ENCODE measurements at places on chromosomes 16 and 17.

- no peak for DNase-seq
Observed at GRCh38 chr16:10266809-10267208, 84.6 kb upstream of the GRIN2A start.

DNA sequence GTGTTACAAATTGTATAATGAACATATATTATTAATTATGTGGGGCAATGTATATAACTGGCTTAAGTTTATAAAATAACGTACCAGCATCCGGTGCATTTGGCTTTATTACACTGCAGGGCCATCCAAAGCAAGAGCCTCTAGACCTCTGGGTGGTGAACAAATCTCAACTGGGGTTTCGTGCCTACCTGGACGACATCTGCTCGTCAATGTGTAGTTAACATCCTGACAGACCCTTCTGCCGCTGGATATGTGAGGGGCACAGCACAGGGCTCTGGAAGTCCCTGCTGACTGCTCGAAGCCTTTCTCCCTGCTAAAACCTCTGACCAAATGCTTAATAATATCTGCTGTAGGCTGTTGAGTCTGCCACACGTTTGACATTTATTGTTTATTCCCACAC lies 2.3 kb downstream of the TMEM186 start:
- no peak for DNase-seq

GRCh38 chr17:73798111-73798748 lies 154.0 kb upstream of the SDK2 start:
- DNase-seq: peak; percentile 25

- no peak for DNase-seq
Observed at GRCh38 chr16:50679266-50679665, 1.8 kb downstream of the SNX20 start.

- peak; percentile 23 for DNase-seq
Observed at GRCh38 chr16:55257966-55258613, 65.9 kb upstream of the IRX6 start.

DNA sequence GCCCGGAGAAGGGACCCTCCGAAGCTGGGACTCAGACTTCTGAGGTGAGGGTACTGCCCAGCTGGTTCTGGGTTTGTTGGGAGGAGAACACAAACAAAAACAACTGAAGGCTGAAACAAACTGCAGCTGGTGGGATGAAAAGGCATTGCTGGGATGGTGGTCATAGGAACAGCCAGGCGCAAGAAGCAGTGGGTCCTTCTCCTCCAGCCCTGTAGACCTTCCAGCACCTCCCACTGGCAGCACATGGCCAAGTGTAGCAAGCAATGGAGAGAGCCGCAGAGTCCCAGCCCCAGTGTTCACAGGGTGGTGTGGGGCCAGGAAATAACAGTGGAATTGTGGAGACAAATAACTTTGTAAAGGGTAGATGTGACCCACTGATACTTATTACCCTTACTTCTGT lies 48.7 kb upstream of the FOXJ1 start:
- DNase-seq: no peak

- DNase-seq: no peak
Observed at GRCh38 chr16:79395591-79395990, 204.9 kb downstream of the MAF start.

GRCh38 chr17:4032738-4033137 lies 68.5 kb upstream of the ATP2A3 start:
- no peak for DNase-seq

DNA sequence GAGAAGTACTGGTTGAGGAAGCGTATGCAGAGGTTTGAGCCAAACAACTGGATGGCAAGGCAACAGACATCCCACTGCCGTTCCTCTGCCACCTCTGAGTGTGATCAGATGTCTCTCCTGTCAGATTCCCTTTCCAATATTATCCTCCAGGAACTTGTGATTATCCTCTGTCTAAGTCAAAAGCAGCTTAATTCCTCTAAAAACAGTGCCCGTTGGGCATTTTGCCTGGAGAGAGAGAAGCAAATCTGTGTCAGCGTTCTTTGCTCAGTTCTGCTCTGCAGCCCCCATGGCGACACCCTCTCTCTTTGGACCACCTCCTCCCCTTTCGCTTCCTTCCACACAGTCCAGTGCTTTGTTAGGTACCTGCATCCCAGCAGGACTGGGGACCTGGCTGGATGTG lies 56.1 kb upstream of the TBX2 start:
- no peak for DNase-seq

DNA sequence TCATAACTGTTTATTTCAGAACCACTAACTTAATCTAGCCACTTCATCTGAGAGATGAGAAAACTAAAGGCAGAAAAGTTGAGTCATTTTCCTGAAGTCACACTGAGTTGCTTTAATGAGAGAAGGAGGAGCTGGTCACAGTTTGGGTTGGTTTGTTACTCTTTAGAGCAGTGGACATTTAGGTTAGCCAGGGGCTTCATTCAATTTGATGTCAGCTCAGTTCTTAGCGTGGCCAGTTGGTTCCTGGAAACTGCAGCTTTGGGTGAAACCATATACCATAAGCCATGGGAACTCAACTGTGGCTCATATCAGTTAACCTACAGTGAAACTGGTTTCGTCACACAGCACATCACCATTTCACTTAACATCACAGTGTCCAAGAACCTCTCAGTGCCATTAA lies 59.2 kb upstream of the ADORA2B start:
- no peak for DNase-seq

- DNase-seq: no peak
Observed at GRCh38 chr17:45227926-45228762, 6.5 kb downstream of the FMNL1 start.

GRCh38 chr17:36645422-36645821 lies 44.0 kb downstream of the MRM1 start:
- no peak for DNase-seq

DNA sequence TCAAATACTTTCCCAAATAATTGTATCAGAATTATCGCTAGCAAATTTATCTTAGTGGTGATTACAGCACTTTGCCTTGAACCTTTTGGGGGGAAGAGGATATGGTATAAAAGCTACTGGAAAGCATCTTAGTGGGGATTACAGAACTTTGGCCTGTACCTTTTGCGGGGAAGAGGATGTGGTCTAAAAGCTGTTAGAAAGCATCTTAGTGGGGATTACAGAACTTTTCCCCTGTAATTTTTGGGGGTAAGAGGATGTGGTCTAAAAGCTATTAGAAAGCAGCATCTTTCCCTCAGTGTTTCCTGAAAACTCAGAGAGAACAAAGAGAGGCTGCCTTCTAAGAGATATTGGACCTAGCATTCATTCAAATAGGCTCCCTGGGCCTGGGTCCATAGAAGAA lies 4.1 kb downstream of the SLFN12 start:
- DNase-seq: no peak

DNA sequence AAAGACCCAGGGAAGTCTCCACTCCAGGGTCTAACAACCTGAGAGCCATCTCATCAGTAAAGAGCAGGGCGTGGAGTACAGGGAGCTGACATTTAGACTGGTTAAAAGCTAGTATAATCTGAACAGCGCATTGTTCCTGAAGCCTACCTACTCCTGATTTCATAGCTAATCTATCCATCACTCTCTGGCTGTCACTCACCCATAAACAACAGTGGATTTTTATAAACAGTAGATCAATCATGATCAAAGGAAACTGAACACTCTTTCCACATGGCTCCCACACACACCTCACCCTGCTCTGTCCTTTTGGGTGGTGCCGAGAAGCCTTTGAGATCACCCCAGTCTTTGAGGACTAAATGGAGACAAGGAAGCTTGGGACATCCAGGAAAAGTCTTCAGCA lies 13.0 kb upstream of the COG1 start:
- no peak for DNase-seq

DNA sequence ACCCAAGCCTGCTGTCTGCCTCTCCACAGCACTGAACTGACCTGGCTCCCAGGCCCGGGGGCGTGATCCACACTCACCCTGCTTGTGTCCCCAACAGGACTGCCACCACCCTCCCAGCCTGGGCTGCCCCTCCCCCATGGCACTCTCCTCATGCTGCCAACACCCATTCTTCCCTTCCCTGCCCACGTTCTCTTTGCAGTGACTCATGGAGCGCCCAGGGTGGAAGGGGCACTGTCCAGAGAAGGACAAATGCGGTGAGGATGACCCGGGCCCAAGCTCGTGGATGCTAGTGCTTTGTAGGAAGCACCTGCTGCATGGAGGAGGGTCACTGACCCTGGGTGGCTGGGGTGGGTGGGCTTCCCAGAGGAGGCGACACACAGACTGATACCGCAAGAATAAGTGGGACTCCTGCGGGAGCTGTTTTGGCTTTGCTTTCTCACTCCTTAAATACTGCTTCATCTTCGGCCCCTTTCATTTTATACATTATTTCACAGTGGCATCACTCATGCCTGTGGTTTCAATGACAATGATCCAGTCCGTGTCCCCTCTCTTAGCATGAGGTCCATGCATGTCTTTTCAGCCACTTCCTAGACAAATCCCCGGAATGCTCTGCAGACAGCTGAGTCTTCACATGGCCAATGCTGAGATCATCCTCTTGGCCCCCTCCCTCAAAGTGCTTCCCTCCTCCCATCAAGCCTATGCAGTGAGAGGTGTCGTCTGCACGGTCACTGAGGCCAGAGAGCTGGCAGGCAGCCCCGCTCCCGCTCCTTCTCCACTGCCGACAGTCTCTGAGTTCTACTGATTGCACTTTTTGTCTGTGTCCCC lies 17.6 kb downstream of the CDK5R1 start:
- DNase-seq: no peak

GRCh38 chr17:47267354-47267828 lies 13.8 kb downstream of the ITGB3 start:
- DNase-seq: peak; percentile 92

DNA sequence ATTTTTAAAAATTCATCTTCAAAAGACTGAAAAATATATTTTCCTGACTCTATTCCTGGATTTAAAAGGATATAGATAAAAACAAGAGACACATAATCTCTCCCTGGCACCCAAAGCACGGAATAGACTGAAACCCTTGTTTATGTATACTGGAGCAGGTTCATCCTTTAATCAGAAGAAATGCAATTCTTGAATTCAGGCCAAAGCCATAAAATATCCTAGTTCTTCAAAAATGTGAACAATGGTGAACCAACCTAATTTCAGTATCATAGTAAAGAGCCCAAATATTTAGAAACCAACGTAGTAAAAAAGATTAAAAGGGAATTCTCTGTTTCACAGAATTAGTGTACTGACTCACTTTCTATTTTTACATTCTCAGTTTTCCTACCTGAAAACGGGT lies 188.5 kb upstream of the C17orf78 start:
- peak; percentile 25 for DNase-seq

DNA sequence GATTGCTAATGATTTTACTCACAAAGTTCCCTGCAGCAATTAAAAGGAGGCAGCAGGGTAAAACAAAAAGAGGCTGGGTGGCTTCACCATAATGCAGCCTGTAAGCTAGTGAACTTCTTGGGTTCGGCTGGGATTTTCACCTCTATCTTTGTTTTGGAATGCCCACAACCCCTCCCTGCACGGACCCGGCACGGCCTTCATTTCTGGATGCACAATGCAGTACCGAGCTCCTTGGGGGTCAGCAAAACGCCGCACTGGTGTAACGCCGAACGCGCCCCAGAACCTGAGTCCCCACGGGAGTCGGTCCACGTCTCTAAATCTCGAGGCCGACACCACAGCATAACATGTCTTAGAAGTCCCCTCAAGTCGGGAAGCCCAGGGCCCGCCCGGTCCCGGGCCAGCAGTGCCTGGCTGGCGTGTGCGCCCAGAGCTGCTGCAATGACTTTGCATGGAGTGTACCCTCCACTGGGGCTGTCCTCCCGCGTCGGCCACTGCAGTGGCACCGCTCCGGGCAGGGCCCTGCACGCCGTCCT lies 759 bp downstream of the UBE2O start:
- DNase-seq: no peak

DNA sequence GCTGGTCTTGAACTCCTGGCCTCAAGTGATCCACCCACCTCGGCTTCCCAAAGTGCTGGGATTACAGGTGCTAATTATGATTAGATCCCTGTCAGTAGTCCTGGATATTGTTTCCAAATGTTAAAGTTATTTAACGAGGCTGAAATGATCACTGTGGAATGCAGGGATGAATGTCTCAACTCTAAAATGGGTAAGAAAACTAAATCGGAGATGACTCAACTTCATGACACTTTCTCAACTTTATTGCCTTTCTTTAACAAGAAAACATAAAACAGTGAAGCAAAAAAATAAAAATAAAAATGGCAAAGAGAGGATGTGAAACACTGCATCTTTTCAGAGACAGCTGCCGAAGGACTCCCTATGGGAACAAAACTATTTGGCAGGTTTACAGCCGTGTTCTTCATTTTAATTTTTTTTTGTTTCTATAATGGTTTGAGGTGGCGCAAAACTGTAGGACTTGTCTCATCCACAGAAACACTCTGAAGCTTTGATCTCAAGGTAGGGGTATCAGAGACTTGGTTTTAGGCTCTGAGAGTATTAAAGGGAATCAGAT lies 382.0 kb downstream of the GRIN2A start:
- peak; percentile 7 for DNase-seq

DNA sequence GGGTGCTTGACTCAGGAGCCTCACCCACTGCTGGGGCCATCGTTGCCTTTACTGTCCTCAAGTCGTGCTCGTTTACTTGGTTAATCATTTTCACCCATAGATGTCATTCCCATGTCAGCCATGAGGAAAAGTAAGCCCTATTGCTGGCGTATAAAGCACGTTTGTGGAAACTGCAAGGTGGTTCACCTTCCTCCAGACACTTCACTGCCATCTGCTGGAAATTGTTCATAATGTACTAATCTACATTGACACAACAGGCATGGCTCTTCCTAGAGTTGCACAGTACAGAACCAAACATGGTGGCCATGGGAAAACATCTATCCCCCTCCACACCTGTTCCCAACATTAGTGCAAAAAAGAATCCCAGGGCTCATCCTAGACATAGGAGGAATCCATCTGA lies 116.6 kb downstream of the ZNF18 start:
- DNase-seq: no peak

All from AG09309 (cell line).